NCI-H526 treated with DMSO at 0.1 percent for 48 hours (cell line): ENCODE measurements at places on chromosomes 16 and 17.
A peak's percentile ranks its signal among the peaks of the same experiment; 100 is the strongest.

GRCh38 chr16:73692861-73693260 lies 603.8 kb upstream of the PSMD7 start:
- no peak for DNase-seq

GRCh38 chr16:21565861-21566669 lies 33.3 kb upstream of the METTL9 start:
- no peak for DNase-seq

GRCh38 chr17:81488276-81488860 lies 24.2 kb downstream of the ACTG1 start:
- DNase-seq, result no peak

GRCh38 chr16:28282045-28282444 lies 10.3 kb upstream of the SBK1 start:
- no peak for DNase-seq

DNA sequence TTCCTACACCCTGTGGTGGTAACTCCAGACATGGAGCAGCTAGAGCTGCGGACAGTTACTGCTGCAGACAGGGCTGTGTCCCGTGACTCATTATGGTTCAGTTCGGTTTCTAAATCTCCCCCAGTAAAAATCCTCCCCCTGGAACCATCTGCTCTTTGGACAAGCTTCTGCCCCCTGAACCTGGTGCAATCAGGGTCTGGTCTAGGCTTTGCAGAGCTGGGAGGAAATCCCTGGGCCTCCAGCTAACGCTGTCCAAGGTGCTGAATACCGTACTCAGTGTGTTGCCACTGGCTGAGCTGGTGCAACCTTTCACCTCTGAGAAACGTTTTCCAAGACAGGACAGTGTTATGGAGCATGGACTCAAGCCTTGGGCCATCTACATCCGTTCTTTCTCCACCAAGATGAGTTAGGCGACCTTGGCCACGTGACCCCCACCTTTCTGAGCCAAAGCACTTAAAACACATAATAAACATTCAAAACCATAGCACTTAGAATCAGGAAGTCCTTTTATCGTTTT lies 142.0 kb downstream of the CPPED1 start:
- DNase-seq, result no peak

DNA sequence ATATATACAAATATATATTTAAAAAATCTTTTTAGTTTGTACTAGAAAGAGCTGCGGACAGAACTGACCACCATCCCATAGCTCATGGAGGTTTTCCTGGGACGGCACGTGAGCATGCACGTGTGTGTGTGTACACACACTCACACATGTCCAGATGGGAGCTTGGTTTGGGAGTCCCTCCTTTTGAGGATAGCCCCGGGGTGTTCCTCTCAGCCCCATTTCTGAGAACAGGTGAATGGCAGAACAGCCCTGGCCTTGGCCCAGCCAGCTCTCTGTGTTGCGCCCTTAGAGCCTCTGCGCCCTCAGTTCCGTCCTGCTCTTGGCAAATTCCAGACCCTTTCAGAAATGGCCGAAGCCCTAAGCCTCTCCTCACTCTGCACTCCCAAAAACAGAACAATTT lies 70.1 kb downstream of the AMFR start:
- DNase-seq, result no peak

GRCh38 chr16:66425651-66426050 lies 1.4 kb upstream of the BEAN1 start:
- DNase-seq, result no peak

- no peak for DNase-seq
Measured at GRCh38 chr16:67760206-67760955, 41.3 kb upstream of the GFOD2 start.

GRCh38 chr17:40314584-40314956 lies 5.6 kb downstream of the RARA start:
- no peak for DNase-seq

DNA sequence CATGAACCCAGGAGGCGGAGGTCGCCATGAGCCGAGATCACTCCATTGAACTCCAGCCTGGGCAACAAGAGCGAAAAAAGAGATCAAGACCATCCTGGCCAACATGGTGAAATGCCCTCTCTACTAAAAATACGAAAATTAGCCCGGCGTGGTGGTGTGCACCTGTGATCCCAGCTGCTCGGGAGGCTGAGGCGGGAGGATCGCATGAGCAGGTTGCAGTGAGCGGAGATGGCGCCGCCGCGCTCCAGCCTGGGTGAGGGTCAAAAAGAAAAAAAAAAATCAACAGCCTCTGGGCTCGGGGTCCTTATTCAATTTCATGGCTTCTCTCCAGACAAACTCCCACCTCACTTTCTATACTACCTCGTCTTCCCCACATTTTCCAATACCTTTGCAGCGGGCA lies 3.2 kb upstream of the GP1BA start:
- no peak for DNase-seq

DNA sequence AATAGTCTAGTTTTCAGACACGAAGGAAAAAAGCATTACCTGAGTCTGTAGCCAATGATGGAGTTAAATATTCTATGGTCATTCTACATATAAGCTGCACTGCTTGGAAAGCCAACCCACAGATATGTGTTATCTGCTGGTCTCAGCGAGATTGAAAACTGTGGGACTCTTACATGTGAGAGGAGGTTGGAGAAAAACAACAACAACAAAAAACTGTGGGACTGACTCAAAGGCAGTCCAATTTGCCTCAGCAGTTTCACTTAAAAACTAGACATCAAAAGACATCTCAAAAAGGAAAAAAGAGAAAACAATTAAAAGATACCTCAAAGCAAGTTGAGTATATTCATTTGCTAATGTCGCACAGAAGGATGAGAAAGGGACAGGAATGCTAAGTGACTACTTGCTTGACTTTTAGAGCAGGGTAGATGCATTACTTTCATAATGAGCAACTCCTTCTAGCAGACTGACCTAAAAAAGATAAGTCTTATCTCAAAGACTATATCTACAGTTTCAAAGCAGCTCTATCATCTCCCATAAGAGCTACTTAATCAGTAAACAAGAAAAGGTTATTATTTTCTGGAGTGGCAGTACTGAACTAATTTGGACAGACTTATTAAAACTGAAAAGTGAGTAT lies 35.5 kb upstream of the ITGA2B start:
- DNase-seq, result no peak

DNA sequence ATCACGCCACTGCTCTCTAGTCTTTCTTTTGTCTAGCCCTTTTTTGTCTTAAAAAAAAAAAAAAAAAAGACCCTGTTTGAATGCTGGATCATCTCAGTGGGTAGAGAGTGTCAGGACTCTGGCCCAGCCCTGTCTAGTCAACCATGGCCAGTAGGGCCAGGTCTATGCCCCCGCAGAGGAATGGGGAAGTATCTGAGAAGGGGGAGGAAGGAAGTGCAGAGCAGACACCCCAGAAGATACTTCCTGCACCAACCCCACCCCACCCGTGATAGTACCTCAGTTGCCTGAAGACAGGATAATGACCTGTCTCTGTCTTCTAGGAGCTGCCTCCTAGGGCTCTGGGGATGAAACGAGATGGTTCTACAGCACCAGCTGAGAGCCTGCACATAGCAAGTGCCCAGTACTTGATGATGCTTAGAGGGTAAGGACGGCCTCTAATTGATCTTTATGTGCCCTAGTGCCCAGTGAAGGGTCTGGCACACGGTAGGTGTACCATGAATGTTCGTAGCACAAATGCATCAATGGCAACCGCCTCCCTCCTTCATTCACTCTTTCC lies 55.4 kb downstream of the ABAT start:
- no peak for DNase-seq

DNA sequence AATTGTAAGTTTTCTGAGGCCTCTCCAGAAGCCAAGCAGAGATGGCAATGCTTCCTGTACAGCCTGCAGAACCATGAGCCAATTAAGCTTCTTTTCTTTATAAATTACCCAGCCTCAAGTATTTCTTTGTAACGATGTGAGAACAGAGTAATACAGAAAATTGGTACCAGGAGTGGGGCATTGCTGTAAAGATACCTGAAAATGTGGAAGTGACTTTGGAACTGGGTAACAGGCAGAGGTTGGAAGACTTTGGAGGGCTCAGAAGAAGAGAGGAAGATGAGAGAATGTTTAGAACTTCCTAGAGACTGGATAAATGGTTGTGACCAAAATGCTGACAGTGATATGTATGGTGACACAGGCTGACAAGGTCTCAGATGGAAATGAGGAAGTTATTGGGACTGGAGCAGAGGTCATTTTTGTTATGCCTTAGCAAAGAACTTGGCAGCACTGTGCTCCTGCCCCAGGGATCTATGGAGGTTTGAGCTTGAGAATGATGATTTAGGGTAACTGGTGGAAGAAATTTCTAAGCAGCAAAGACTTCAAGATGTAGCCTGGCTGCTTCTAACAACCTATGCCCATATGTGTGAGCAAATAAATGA lies 23.1 kb downstream of the PRDM7 start:
- DNase-seq, result no peak

GRCh38 chr17:31750578-31750977 lies 108.5 kb downstream of the COPRS start:
- no peak for DNase-seq

GRCh38 chr16:59392911-59393310 lies 658.8 kb upstream of the GOT2 start:
- DNase-seq, result no peak

DNA sequence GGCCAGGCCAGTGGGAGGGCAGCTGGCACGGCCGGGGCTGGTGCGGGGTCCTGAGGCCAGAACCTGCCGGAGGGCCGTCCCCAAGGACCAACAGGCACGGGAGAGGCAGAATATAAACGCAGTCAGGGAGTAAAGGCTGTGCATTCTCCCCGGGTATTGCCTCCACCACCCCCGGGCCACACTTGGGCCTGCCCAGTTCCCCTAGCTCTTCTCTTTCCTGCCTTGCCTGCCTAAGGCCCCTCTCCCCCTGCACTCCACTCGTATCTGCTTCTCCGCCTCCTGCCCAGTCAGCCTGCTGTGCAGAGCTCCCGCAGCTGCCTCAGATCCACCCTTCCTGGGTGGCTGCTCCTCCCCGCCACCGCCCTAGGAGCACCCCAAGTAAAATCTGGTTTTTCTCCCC lies 5.0 kb upstream of the RPH3AL start:
- no peak for DNase-seq

DNA sequence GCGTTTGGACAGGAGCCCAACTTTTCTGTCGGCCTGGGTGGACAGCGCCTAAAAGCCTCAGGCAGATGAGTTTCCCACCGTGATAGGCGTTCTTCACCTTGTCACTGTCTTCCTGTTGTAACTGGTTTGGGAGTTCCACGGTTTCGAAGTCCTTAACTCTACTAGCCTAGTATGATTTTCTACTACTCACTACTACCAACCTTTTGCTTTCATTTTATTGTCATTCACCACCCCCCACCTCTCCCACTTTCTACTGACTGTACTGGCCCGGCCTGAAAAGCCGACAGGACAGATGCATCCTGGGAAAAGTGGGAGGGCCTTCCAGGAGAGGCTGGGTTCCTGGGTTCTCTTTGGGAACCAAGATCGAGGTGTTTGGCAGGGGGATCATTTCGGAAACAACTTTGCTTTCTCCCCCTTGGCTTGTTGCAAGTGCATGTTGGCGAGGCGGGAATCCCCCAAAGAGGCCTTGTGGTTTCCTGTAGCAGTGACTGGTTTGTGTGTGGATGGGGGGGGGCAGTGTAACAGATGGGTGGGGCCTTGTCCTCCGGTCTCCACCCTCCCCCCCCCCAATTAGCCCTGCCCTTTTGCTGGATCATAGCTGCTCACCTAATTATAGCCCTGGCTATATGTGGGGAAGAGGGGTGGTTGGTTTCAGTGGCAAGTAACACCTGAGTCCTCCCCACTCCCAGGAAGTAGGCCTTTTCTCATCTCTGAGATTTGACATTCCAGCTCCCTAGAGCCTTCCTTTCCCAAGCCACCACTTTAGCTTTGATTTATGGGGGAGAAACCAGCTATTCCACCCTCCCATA lies 1.4 kb downstream of the EIF5A start:
- peak; percentile 26 for DNase-seq

- DNase-seq, result no peak
Measured at GRCh38 chr16:78900044-78900811, 700.3 kb downstream of the MAF start.

- DNase-seq, result no peak
Measured at GRCh38 chr17:15981208-15981607, 18.3 kb downstream of the ZSWIM7 start.

DNA sequence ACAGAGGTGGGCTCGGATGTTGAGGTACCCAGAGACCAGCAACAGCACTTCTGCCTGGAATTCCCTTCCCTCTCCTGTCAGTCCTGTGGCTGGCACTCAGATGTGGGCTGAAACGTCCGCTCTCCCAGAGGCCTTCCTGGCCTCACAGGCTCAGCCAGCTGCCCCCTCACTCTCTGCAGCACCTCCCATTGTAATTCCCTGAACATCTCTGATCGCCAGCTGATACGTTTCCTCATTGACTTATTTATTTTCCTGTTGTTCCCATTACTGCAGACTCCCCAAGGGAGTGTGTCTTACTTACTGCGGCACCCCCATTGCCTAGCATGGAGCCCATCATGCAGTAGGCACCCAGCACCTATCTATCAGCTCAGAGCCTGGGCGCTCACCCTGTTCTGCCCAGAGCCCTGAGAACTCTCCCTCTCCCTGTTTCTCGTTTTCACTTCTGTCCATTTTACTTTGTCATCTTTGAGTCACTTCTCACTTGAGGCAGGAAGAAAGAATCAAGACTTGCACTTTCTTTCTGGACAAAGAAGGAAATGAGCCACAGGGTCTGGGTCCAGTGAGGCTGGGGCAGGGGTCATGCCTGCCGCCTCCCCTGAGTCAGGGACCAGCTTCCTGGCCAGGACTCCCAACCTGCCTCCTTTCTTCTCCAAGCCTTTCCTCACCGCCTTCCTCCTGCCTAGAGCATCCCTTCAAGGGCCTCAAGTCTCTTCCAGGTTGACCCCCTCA lies 10.2 kb downstream of the CDH5 start:
- DNase-seq, result no peak

GRCh38 chr17:42456223-42457106 lies 2.2 kb upstream of the ATP6V0A1 start:
- no peak for DNase-seq

- DNase-seq, result no peak
Measured at GRCh38 chr17:40097087-40097486, 3.3 kb downstream of the NR1D1 start.

- no peak for DNase-seq
Measured at GRCh38 chr16:81165411-81166097, 69.4 kb upstream of the GCSH start.

GRCh38 chr16:27723711-27724481 lies 174.0 kb downstream of the KATNIP start:
- DNase-seq, result no peak

- no peak for DNase-seq
Measured at GRCh38 chr16:2029350-2029749, 2.6 kb downstream of the NHERF2 start.

- DNase-seq, result peak; percentile 1
Measured at GRCh38 chr16:62676306-62676705, 640.1 kb upstream of the CDH8 start.

- peak; percentile 91 for DNase-seq
Measured at GRCh38 chr17:78979780-78980623, at the start of gene LGALS3BP. Gene LGALS3BP, minus strand, starts transcription at chr17:78979923. Its CDS starts 2,732 bp downstream, at chr17:78977191.

- no peak for DNase-seq
Measured at GRCh38 chr17:64653325-64653984, 8.7 kb downstream of the SMURF2 start.
